RCC 7860 (cell line): ENCODE measurements at places on chromosomes 4 and X.
A peak's percentile ranks its signal among the peaks of the same experiment; 100 is the strongest.

GRCh38 chrX:150527108-150527507 is 41.3 kb upstream of the MTM1 start:
- DNase-seq, result no peak

DNA sequence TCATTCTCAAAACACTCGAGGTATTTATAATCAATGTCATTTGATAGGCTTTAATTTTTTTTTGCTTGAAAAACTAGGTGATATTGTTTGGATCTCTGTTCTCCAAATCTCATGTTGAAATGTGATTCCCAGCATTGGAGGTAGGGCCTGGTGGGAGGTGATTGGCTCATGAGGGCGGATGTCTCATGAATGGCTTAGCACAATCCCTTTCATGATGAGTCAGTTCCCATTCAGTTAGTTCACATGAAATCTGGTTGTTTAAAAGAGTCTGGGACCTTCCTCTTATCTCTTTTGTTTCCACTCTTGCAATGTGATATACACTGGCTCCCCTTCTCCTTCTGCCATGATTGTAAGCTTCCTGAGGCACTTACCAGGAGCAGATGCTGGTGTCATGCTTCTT is 638.7 kb downstream of the DMD start:
- DNase-seq, result no peak

DNA sequence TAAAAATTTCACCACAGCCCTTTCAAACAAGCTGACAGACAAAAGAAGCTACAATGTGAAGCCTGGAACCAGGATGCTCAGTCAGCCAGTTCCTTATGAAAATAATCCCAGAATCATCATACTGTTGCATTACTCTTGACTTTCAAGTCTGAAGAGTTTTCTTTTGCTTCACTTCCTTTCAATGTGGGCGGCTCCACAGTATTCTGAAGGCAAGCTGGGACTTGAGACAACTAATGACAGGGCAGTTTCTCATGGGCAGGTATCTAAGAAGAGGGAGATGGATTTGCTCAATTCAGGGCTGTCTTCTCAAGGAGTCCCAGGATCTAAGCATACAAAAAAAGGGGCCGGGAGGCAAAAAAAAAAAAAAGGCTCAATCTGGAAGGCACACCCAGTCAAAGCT is 173.4 kb downstream of the PAPSS1 start:
- DNase-seq, result no peak

GRCh38 chrX:47936224-47936939 is 67.4 kb downstream of the ZNF182 start:
- no peak for DNase-seq

DNA sequence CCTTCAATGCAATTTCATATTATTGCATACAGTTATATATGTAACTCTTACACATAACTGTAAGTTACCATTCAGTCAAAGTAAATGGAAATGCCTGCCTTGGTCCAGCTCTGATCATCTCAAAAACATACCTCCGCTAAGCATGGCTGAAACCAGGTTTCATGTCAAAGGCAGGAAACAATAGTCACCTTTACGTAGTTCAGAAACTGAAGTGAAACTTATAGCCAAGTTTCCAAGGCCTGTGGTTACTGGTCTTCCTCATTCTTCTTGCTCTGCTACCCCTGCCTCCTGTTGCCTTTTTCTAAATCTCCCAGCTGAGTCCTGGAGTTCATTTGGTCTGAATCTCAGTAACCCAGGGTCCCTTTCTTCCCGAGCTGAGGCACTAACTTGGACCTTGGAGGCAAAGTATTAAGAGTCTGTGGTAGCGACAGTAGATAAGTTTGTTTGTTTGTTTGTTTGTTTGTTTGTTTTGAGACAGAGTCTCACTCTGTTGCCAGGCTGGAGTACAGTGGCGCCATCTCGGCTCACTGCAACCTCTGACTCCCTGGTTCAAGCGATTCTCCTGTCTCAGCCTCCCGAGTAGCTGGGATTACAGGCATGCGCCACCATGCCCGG is 30.8 kb downstream of the DAPP1 start:
- DNase-seq, result no peak

- no peak for DNase-seq
These were observed 126.6 kb upstream of the ACSL4 start for GRCh38 chrX:109859651-109860050.

DNA sequence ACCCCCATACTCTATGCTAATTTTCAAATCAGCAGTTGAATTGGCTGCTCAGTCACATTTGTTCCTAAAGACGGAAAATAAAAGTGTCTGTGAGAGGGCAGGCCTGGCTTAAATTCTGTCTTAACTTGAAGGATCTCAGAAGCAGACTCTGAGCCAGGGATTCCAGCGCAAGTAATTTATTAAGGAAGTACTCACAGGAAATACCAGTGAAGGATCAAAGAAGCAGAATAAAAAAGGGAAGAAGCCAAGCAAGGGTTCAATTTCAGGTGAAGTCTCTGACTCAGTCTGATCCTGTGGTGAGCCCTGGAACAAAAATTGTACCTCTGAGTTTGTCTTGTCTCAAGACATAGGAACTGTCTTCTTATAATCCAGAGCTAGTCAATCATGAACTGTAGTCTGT is 52.2 kb downstream of the IL1RAPL1 start:
- DNase-seq, result no peak

DNA sequence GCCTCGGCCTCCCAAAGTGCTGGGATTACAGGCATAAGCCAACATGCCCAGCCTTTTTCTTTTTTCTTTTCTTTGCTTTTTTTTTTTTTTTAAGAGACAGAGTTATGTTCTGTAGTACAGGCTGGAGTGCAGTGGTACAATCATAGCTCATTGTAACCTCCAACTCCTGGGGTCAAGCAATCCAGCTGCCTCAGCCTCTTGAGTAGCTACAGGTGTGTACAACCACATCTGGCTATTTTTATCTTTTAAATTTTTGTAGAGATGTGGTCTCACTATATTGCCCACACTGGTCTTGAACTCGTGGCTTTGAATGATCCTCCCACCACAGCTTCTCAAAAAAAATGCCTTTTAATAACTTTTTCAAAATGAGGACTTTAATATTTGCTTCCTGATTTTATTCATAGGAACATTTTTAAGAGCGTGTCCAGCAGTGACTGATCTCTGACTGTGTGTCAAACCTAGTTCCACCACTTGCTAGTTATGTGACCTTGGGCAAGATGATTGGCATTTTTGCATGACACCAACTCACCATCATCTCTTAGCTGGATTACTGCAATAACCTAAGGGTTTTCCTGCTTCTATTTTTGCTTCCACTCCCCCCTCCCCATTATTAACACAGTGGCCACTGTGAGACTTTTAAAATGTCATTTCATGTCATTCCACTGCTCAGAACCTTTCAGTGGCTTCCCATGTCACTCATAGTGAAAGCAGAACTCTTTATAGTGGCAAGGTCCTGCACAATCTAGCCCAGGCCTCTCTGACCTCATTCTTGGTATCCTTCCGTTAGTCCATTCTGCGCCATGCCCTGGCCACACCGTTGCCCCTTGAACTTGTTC is 4.5 kb upstream of the TNIP3 start:
- no peak for DNase-seq

- DNase-seq, result peak; percentile 67
These were observed 83.3 kb downstream of the SLC7A11 start for GRCh38 chr4:138158746-138159297.

DNA sequence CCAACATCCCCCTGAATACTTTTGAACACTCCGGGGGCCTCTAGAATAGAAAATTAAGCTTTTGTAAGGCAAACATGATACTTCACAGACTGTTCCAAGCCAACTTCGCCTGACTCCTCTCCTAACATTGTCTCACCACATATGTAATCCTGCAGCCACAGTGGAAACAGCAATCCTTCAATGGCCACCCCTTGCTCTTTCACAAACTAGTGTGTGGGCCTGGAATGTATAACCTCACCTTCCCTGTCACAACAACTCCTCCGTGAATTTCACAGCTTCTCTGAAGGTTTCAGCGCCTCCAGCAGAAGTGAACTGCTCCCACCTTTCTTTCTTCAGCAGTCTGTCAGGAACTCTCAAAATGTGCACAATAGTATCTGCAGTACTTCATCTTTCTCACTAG is 185.1 kb downstream of the ADGRL3 start:
- DNase-seq, result no peak

DNA sequence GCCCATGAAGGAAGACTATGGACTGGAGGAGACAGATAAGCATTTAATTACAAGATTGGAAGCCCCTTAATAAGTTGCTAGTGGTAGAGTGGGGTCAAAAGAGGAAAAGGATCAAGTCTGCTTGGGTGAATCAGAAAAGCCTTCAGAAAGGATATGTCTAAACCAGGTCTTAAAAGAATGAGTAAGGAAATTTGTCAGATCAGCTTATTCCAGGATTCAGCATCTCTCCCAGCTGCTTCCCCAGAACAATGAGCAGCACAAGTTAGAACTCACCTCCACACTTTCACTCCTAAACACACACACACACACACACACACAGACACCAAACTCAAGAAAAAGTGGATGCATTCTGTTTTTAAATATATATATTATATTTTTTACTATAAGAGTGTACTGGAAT is 166.5 kb downstream of the CPEB2 start:
- no peak for DNase-seq

DNA sequence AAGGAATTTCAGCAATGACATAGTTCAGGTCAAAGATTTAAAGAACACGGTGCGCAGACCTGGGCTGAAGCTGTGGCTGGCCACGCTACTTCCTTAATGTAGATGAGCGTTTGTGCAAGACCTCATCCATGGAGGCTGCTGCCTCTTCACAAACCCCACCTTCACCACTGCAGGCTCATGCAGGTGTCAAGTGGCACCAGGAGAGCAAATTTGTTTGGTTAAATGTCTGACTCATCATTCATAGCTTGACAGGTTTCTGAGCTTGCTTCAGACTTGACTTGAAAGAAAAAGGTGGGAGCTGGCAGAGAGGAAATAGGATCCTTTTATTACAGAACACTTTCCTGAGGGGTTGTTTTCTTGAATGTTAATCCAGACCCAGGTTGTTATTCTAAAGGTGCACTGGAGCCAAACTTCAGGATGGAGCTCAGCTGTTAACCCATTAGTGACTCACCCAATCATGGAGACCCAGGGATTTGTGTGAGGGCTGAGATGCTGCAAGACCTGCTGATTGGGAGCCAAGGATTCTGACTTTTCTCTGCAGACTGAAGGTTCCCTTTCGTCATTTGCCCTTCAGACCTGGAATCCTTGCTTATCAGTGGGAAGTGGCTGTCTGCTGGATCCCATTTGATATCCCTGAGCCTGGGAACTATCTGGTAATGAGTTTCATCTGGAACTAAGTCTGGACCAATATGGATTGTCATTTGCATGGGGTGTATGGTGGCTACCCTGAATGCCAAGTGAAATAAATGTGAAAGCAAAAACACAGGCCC is 315.3 kb downstream of the PTTG2 start:
- DNase-seq, result no peak

- no peak for DNase-seq
These were observed 863.3 kb downstream of the CENPC start for GRCh38 chr4:66681962-66682361.

DNA sequence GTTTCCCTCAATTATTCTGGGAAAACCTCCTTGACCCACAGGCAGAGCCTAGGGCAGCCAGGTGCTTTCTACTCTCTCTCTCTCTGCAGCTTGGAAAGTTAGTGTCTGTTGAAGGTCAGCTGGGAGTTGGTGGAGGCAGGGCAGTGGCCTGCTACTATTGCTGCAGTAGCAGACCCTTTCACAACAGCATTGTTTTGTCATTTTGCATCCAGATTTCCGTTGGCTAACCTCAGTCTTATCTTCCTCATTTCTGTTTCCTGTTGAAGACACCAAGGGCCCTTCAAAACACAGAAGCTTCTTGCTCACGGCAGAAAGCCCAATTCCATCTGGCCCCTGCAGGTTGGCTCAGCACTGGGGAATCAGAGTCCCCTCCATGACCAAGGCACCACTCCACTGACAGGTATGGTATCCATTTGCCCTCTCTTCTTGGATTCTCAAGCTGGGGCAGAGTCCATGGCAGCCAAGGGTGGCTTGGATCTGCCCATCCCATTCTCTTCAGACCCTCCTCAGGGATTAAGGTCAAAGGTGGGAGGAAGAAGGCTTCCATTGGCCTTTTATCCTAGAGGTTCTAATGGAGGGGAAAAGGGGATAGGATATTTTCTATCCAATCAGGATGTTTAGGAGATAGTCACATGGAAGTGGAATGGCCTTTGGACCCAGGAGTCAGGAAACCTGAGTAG is 24.6 kb downstream of the VSIG4 start:
- DNase-seq, result no peak

DNA sequence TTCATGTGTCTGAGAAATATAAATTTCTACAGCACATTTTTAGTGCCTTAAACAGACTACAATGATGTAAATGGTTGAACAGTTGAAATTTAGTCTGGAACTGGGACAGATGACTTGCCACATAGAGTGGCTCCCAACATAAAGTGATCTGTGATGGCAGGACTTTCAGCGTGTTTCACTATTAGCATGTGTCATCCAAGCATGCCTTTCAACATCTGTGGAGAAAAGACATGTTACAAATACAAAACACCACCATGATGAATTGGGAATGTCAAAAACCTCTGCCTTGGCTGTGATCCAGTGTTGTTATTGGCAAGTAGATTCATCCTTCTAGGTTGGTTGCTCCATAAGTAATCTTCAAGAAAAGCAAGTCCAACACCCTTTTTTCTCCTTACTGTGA is 348.7 kb downstream of the MAPK10 start:
- no peak for DNase-seq

GRCh38 chr4:184831153-184831552 is 5.4 kb upstream of the ACSL1 start:
- no peak for DNase-seq

- no peak for DNase-seq
These were observed 64.0 kb downstream of the SLC39A8 start for GRCh38 chr4:102281171-102281839.

GRCh38 chr4:74638689-74639088 is 155.6 kb downstream of the BTC start:
- no peak for DNase-seq

DNA sequence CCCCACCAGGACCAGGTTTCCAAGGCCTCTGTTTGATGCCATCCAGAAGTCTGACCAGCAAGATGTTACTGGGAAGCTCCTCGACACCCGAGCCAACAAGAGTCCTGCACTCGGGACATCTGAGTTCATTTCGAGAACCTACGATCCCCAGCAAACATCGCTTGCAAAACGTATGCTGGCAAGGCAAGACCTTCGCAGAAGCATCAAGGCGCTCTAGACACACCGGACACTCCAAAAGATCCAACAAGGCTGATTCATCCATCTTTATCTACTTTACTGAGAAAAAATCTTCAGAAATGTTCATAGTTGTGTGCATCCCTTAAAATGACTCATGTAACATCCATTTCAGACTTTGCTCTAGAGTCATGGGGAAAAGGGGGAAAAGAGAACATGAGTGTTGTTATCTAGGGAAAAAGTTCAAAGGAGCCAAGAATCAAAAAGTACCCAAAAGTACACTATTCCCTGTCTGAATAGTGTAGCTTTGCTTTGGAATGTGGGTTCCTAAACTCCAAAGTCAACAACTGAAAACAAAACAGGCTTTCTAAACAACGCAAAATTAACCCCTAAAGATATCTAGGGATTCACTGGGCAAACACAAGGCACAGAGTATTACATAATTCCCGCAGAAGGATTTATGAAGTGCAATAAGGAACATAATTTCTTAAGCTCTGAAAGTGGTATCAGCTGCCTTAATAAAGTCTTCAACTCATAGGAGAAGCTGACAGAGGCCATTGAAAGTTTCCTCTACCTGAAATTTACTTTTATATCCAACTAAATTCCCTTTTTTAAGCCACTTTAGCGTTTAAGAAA is 1.6 kb downstream of the SH3RF1 start:
- peak; percentile 77 for DNase-seq

- no peak for DNase-seq
These were observed 148.7 kb upstream of the NAP1L5 start for GRCh38 chr4:88846206-88846790.

GRCh38 chr4:87117051-87117731 is 103.2 kb downstream of the KLHL8 start:
- peak; percentile 97 for DNase-seq
